ENCODE measurements at places on chromosomes 3 and 15.
A peak's percentile ranks its signal among the peaks of the same experiment; 100 is the strongest.

- peak; percentile 53 for DNase-seq
Observed at GRCh38 chr3:150765949-150766720, 3.2 kb upstream of the SIAH2 start.

DNA sequence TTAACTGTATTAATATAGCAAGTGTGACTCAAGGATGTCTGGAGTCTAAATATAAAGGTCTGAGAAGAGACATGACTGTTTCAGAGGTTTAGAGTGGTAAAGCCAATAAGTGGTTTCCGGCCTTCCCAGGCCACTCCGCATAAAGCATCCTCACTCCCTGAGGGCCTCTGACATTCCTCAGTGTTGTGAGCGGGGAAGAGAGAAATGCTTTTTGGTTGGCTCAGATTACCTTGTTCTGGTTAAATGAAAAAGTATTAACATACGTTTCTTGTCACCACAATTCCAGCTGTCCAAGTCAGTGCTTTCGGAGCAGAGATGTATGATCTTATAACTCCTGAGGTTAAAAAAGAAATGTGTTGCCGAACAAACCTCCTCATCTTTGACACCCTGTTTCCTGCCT is 103.8 kb downstream of the RBMS3 start:
- DNase-seq, result peak; percentile 19

- DNase-seq, result no peak
Observed at GRCh38 chr3:148420242-148420641, 277.5 kb upstream of the AGTR1 start.

- DNase-seq, result no peak
Observed at GRCh38 chr15:51335538-51336410, 2.6 kb downstream of the CYP19A1 start.

DNA sequence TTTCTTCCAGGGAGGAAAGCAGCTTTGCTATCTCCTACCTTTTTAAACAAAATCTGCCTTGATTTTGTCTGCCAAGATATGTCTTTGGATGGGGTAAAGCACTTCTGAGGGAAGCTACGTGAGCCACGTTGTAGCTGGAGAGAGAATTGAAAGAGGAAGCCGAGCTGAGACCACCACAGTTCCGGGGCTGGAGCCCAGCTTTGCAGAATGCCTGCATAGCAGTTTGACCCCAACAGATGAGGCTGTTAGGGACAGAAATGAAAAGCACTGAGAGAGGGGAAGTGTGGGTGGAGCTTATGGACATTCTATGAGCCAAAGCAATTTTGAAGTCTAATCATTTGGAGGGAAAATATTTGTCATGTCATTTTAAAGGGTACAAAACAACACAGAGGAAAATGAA is 45.4 kb downstream of the LIPC start:
- no peak for DNase-seq

- DNase-seq, result no peak
Observed at GRCh38 chr15:80568876-80569605, 126.1 kb upstream of the ABHD17C start.

GRCh38 chr3:119559441-119559963 is at the start of gene CD80:
Gene CD80 (minus strand): TSS chr3:119559614. CDS start chr3:119557728, 1,886 bp downstream.
- DNase-seq, result peak; percentile 7

DNA sequence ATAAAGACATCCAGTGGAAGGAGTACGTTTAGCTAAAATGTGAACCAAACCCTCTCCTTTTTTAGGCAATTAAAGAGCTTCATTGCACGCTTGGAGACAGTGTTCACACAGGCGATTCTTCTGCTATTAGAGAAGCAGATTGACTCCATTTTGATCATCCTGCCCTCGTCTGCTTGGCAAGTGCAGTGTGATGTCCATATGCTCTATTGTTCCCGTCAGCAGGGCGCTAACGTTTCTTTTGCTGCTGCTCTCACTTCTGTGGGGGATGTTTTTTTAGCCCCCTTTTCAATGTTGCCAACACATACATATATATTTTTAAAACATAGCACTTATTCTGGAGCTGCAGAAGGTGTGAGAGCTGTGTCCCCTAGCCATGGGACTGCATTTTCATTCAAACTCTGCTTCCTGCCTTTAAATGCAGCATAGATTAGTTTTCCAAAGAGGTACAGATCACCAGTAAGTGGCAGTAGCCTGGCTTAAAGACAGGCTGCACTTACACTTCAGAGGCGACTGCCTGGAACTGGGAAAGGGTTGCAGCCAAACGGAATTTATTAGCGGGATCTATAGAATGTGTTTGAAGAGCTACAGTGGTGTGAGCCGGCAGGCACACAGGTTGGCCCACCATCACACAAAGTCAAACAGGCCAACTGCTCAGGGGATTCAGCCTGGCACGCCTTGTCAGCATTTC is 292.6 kb upstream of the DPH6 start:
- DNase-seq, result no peak

DNA sequence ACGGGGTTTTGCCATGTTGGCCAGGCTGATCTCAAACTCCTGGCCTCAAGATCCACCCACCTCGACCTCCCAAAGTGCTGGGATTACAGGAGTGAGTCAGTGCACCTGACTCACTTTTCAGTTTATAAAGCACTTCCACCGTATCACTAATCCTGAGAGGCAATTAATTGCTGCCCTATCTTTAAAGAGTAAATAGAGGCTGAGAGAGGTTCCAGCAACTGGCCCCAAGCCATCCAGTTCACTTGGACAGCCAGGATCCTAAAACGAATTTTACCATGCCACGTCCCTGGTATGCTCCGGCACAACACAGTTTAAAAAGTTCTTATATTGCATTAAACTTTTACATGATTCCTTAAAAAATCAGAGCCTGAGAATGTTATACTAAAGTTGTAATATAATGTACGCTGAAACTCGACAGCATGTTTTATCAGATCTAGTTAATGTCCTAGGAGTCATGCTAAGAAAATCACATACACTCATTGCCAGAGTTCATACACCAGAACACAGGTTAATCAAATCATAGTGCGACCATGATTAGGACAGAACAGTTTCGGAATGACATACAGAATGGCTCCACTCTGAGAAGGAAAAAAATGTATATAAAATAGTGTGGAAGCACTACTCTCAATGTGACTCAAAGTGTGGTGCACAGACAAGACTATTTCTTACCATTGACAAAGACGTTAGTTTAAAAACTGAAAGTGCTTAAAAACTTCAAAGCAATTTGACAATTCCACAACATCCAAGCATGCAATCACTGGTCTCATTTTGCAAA is 125.4 kb downstream of the ULK4 start:
- DNase-seq, result no peak

DNA sequence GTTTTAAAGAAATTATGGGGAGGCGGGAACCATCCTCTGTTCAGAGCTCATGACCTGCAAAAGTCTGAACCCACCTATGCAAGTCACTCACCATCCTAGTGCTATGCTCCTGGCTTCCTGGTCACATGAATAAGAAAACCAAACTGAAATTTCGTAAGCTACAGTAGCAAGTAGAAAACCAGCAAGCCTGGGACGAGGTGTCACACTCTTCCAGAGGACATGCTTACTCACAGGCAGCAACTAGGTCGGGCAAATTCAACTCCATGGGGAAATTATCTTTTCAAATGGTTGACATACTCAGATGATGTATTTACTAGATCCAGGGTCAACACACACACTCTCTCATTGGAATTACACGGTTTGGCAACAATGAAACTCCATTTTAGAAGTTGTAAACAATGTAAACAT is 31.3 kb downstream of the LDHAL6B start:
- DNase-seq, result no peak

GRCh38 chr3:95246413-95246812 is 1183.6 kb downstream of the NSUN3 start:
- no peak for DNase-seq

- DNase-seq, result no peak
Observed at GRCh38 chr3:129628169-129628522, 21.7 kb upstream of the PLXND1 start.

GRCh38 chr15:27017168-27017809 is 46.3 kb downstream of the GABRG3 start:
- peak; percentile 26 for DNase-seq

GRCh38 chr3:178194539-178194938 is 341.7 kb upstream of the KCNMB2 start:
- no peak for DNase-seq

GRCh38 chr3:195769551-195769950 is 42.2 kb downstream of the MUC4 start:
- DNase-seq, result no peak

- no peak for DNase-seq
Observed at GRCh38 chr15:65987100-65987499, 117.8 kb downstream of the RAB11A start.

- DNase-seq, result peak; percentile 63
Observed at GRCh38 chr3:136305879-136306278, 55.7 kb downstream of the PCCB start.

GRCh38 chr3:123397050-123397590 is 51.8 kb downstream of the ADCY5 start:
- DNase-seq, result peak; percentile 9

DNA sequence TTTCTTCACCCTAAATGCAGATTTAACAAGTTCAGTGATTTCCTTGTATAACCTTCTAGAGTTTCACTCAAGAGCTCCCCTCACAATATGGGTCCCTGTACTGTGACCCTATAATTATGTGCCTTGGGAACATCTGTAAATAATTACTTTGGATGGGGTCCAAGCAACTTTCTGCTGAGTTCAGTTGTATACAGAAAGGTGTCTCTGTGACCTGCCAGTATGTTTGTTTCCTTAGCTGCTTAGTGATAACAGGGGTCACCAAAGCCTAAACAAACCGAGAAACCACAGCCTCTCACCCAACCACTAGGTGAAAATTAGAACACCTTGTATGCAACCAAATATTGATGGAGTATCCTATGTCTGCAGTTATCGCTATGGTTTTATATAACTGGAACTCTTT is 29.8 kb upstream of the SLC25A36 start:
- DNase-seq, result no peak

- no peak for DNase-seq
Observed at GRCh38 chr3:141915016-141915415, 38.6 kb downstream of the ATP1B3 start.

DNA sequence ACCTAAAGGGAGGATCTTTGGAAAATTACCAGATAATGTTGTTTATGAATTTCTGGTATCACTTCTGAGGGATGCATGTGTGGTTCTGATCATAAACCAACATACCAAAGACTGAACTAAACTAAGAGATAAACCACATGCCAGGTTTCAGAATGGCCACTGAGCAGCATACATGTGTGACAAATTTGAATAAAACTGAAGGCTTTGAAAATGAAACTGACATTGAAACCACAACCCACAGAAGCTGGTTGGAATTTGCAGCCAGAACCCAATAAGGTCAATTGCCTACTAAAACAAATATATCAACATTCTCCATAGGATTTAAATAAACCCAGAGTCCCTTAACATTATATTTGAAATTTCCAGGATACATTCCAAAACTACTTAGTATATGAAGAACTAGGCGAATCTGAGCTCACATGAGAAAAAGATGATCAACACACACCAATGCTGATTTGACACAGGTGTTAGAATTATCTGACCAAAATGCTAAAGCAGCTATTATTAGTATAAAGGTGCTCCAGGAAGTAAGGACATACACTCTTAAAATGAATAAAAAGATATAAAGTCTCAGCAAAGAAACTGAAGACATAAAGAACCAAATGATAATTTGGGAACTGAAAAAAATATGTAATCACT is 125.0 kb downstream of the ZNF280D start:
- DNase-seq, result no peak

- DNase-seq, result no peak
Observed at GRCh38 chr3:55852326-55852725, 365.2 kb upstream of the WNT5A start.

DNA sequence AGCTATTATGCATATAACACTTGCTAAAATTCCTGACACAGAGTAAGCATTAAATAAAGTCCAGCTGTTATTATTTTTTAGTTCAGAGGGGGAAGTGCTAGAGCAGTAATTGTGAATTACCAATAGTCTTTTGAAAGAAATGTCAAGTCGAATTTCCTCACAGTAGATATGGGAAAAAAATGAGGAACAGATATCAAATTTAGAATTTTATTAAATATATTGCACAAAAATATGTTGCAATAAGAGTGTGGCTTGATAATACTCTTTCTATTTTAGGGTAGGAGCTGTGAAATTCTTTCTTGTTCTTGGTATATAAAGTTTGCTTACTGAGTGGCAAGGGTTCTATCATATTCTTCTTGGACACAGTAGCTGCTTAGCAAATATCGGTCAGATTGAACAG is 181.3 kb downstream of the NFKBIZ start:
- no peak for DNase-seq

DNA sequence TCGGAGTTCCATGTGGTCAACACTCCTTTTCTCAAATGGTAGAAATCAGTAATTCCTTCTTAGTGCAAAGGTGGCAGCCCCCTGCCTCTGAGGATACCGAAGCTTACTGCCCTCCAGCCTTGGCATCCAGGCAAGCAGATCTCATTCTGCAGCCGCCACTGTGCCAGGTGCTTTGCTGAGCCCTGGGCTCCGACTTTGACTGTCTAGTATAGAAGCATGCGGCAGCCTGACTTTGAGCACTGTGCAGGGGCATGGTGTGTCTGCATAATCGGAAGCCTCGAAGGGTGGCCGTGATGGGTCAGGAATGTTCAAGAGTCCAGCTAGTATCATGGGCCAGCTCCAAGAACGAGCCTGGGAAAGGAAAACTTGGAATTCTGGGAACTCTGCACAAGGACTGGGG is 39.7 kb downstream of the ABTB1 start:
- DNase-seq, result no peak

- peak; percentile 63 for DNase-seq
Observed at GRCh38 chr15:98753726-98754656, 105.7 kb downstream of the IGF1R start.

- no peak for DNase-seq
Observed at GRCh38 chr3:195714380-195715011, 6.3 kb upstream of the MUC20 start.

- DNase-seq, result no peak
Observed at GRCh38 chr3:33030246-33030645, 66.7 kb downstream of the GLB1 start.

- DNase-seq, result no peak
Observed at GRCh38 chr3:27714692-27715453, 7.2 kb downstream of the EOMES start.

DNA sequence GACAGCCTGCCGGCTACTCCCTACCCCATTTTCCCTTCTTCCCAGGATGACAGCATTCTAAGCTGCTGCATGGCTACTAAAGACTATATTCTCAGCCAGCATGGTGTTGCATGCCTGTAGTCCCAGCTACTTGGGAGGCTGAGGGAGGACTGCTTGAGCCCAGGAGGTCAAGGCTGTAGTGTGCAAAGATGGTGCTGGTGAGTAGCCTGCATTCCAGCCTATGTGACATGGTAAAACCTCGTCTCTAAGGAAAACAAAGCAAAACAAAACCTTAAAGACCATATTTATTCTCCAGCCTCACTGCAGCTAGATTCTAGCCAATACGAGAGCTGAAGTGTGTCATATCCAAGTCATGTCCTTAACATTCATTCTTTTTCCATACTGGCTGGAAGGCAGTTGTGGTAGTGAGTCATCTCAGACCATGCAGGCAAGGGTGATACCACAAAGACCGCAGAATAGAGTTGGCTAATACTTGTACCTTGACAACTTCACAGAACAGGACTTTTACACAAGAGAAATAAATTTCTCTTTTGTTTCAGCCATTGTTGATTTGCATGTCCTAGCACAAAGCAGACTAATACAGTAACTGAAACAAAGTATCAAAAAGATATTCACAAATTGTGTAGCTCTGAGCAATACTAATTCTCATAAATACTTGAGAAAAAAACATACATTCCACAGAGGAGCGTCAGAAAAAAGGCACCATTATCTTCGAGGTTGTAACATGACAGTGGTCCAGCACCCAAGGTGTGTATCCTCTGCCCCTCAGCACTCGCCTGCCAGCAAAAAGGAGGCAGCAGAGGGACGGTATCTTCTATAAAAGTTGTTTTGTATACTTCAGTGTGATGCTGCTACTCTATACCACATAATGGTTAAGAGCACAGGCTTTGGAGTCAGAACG is 14.8 kb downstream of the PBRM1 start:
- peak; percentile 96 for DNase-seq
